ENCODE measurements at places on chromosomes 7 and 10.

DNA sequence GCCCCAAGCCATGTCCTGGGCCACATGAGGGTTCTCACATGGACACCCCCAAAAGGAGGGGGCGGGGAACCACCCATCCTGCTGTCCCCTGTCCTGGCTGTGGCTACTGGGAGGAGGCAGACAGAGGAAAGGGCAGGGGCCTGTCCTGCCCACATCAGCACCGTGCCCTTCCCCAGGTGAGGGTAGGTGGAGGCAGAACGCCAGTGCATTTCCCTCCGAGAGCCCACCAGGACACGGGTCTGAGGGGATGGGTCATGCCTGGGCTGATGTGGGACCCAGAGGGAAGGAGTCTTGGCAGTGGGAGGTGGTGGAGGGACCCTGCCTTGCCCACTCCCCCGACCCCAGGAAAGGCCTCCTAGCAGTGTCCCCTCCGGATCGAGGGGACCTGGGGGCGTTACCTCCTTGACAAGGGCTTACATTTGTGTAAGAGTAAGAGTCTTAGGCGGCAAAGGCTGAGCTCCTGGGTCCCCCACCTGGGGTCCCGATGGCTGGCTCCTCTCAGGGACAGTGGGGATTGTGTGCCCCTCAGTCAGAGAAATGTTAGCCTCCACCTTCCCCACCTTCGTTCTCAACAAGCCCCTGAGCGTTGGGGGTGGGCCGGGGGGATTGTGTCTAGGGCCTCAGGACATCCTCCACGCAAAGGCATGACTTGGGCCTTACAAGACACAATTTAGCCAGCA, 6.1 kb downstream of the CRYGN start:
- no peak for DNase-seq

DNA sequence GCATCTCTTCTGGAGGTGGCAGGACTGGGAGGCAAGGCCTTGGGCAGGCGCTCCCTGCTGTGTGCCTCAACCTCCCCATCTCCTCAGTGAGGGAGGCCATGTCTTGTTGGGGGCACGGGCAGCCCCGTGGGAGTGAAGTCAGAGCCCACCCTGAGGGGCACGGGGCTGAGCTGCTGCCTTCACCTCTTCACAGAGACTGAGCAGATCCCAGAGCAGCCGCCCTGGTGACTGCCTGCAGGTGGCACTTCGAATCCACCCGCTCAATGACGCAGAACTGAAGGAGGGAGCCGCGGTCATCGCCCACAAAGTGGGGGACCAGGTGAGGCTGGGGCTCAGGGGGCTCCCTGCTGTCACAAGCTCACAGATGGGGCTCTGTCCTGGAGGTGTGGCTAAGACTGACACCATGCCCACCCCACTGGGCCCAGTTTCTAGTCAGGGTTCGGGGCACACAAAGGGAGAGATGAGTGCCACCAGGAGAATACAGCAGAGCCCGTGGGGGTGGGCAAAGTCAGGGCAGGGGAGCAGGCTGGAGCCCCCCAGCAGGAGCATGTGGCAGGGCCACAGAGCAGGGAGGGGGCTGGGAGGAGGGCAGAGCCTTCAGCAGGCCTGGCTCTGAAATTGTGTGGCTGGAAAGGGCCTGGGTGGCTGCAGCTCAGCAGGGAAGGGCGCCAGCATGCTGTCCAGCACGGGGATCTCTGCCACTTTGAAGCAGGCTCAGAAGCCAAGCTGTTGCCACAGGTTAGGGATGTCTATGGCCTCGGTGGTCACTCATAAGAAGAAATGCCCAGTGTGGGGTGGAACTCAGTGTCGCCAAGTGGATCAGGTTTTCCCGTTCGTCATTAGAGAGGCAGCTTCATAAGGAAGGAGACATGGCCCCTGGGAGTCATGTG, 18.8 kb upstream of the CHST12 start:
- DNase-seq: no peak

DNA sequence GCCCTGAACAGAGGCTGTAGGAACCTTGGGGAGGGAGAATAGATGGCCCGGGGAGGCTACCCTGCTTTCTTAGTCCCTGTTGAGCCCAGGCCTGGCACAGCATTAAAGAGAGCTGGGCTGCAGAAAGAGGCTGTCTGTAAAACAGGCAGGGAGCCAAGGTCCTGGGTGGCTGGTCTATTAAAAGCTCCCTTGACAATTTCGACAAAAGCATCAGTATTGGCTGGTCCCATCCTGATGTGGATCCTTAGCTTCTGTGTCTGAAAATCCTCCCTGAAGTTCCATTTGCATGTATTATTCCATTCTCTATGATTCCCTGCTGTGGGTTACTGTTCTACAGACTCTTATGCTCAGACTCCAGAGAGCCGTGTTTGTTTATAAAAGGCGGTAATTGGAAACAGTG, 158.5 kb downstream of the GALNT17 start:
- DNase-seq: no peak

- no peak for DNase-seq
These were observed at the start of gene GIMAP6 for GRCh38 chr7:150631866-150632864. GIMAP6 (minus strand) TSS chr7:150632385; CDS start chr7:150630142, 2,243 bp downstream.

GRCh38 chr10:29491918-29492317, 142.9 kb downstream of the SVIL start:
- DNase-seq: no peak

- peak; percentile 9 for DNase-seq
These were observed 701 bp upstream of the CUL1 start for GRCh38 chr7:148698007-148698396.

- DNase-seq: no peak
These were observed 22.8 kb downstream of the SLC39A12 start for GRCh38 chr10:17974505-17974904.

- DNase-seq: no peak
These were observed 432.1 kb upstream of the PCDH15 start for GRCh38 chr10:55233090-55233489.

DNA sequence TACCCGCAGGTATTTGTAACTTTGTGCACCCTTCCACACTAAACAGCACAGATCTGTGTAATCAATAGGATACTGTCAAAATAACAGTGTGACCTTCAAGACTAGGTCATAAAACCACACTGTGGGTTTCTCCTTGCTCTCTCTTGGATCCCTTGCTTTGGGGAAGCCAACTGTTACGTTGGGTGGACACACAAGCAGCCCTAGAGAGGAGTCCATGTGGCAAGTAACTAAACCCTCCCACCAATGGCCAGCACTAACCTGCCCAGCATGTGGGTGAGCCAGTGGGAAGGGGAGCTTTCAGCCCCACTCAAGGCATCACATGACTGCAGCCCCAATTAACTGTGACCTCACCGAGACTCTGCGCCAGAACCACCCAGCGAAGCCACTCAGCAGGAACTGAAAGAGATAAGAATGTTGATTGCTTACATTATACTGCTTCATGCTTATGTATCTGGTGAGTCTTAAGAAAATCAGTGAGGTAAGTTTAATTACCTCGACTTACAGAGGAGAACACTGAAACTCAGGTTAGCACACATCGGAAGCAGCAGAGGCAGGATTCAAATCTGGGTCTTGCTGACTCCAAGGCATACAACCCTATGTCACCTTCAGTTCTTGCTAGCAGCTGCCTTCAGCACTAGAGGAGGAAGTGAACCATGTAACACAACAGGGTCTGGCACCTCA, 9.4 kb upstream of the ZC3HAV1 start:
- DNase-seq: no peak

GRCh38 chr7:71132377-71133231, 660 bp downstream of the GALNT17 start:
- DNase-seq: no peak

- DNase-seq: no peak
These were observed 216.8 kb downstream of the PTEN start for GRCh38 chr10:88080213-88080612.

DNA sequence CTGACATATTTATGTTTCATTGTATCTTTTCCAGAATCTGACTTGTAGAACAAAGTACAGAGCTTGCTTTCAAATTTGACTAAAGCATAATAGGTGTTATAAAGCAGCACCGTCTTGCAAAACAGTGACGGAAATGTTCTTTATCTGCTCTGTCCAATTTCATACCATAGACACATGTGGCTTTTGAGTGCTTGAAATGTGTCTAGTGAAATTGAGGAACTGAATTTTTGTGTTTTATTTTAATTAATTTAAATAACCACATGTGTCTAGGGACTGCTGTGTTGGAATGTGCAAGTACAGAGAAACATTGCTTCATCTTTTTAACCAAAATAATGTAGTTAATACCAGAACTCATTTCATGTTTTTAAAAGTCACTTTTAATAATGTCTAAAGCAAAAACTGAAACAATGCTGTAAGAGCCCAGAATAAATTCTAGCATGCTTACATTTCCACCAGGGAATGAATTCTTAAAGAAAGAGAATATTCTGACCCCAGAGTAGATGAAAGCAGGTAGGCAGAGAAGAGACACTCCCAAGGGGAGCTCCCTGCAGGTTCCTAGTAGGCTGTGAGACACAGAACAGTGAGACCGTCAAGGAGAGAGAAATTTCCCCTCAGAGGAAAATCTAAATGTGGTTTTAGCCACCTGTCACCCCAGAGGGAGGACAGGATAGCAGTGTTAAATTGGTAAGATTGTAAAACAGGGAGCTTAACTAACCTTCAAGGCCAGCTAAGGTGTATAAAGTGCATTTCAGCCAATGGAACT, 175.3 kb upstream of the KMT2E start:
- no peak for DNase-seq

- DNase-seq: no peak
These were observed 8.3 kb downstream of the HECTD2 start for GRCh38 chr10:91418416-91418815.

DNA sequence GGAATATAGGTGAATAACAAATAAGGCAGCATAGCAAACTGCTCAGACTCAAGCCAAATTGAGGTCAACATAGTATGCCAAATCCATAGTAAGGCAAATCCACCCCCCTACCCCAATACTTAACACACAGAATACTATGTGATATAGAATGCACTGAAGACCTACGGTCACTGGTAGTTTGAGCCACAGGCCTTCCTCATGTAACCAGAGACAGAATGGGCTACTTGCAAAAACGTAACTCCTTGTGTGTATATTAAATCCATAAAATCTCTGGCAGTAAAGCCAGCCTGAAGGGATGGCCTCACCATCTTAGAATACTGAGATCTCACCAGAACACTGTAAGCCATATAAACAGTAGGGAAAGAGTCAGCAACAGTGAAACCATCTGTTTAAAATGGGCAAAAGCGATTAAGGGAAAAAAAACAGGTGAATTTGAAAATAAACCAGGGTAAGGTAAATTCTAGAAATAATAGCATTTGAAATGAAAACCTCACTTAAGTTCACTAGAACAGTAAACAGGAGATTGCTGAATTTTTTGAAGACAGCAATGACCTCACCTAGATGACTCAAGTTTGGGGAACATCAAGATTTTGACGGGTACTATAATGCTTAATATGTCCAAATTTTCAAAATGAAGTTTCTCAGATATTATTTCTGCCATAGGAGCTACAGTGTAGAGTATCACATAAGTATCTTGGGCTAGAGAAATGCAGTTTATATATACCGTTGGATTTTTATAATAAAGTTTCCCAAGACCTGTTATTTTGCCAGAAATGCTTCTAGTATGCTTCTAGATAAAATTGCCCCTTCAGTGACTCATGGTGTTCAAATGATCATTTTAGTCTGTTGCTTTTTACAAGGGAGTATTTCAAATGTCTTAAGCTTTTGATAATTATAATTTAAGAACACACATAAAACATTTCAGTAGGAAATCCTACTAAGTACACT, 13.9 kb downstream of the HNRNPA2B1 start:
- no peak for DNase-seq

GRCh38 chr7:141541375-141541774, 9.8 kb upstream of the AGK start:
- no peak for DNase-seq

GRCh38 chr7:73995330-73995729, 32.6 kb upstream of the ELN start:
- DNase-seq: no peak

DNA sequence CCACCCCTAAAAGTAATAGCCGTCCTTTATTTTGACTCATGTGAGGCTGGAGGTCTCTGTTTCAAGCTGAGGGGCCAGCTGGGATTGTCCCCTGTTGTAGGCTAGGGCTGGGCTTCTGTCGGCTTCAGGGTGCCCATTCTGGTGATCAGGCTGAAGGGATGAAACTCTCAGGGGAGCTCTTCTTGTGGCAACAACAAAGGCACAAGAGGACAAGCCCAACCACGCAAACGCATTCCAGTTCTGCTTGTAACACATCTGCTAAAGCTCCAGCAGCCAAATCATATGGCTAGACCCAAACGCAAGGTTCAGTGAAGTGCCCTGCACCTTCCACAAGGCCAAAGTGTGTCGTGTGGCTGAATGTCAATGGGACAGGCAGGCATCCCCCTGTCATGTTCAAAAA, 405.7 kb downstream of the INHBA start:
- no peak for DNase-seq

DNA sequence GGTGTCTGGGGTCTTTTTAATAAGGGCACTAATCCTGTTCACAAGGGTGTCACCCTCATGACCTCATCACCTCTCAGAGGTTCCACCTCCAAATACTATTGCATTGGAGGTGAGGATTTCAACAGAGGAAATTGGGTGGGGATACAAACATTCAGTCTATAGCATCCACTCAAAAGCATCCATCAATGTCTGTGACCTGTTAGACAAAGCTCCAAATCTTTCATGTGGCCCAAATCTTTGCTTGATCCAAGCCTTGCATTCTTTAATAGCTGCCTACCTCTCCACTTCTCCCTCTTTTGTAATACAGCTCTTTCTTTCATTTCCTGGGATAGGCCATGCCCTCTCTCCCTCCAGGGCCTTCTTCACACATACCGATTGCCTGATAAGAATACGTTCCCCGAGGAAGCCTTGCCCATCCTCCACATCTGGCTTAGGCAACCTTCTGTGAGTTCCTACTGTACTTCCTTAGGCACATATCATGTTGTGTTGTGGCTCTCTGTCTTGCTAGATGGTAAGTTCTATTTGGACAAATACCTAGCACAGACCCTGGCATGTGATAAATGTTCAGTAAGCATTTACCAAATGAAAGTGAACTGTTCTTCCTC, 66.1 kb downstream of the CREM start:
- no peak for DNase-seq

- DNase-seq: no peak
These were observed 70.3 kb upstream of the AGK start for GRCh38 chr7:141480953-141481352.

DNA sequence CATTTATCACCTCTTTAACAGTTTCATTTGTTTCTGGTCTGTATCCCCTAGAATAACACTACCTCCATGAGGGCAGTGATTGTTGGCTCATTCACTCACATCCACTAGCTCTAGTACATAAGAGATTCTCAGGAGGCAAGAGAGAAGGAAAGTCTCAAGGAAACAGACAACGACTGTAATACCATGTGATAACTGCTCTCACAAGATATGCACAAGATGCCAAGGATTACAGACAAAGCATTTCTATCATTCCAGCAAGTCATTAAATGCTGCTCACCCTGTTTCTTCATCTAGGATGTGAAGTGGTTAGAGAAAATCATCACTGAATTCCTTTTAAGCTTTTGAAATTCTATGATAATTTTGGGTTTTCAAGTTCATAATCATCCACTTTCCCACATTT, 115.3 kb downstream of the HIBADH start:
- no peak for DNase-seq

GRCh38 chr10:121988361-121989324, at the start of gene TACC2:
TACC2 (plus strand) TSS chr10:121989163; CDS start chr10:122021982, 32,819 bp downstream.
- no peak for DNase-seq

GRCh38 chr7:110808361-110808760, 282.6 kb upstream of the LRRN3 start:
- DNase-seq: no peak
